ENCODE measurements at places on chromosomes 1 and 21. TPM values are rescaled to one million over a fixed set of nuclear protein-coding genes. Genes with fewer than 3 reads are reported as not detected.

DNA sequence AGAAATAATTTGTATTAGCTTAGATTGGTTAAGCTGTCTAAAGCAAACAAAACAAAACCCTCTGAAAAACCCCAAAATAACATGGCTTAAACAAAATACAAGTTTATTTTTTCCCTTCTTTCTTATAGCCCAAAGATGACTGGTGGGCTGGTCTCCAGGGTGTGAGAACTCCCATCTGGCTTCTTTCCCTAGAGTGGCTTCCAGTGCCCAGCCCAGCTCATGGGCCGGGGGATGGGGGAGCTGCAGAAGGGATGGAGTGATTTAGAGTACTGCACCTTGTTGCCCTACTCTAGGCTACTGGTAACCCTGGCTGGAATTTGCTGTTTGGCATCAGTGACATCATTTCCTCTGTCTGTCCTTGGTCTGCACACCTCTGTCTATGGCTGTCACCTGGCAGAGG is 223.0 kb downstream of the PBX1 start:
- no peak for DNase-seq

DNA sequence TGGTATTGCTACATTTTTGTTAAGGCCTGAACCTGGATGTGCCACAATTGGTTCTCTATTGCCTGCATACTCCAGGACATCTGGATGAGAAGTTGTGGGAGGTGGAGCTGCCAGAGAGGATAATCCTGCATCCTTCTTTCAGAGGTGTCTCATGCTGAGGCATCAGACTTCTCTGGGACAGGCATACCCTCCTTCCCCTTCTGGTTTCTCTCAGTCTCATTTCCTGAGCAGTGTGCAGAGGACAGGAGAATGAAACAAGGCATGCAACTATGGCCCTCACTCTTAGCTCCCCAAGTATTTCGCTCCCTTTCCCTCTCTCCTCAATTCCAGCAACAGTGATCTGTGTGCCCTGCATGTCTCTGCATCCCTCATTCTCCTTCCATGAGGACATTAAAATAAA is 7.6 kb upstream of the RGSL1 start:
- no peak for DNase-seq

- DNase-seq = no peak
Measured at GRCh38 chr1:197029749-197030148, 37.3 kb downstream of the F13B start.

GRCh38 chr1:51284487-51284954 is 45.8 kb downstream of the TTC39A start:
- DNase-seq = peak; percentile 90

GRCh38 chr1:107940017-107940577 is 24.9 kb downstream of the VAV3 start:
- DNase-seq = no peak

- no peak for DNase-seq
Measured at GRCh38 chr1:18481921-18482701, 1.4 kb downstream of the KLHDC7A start.

DNA sequence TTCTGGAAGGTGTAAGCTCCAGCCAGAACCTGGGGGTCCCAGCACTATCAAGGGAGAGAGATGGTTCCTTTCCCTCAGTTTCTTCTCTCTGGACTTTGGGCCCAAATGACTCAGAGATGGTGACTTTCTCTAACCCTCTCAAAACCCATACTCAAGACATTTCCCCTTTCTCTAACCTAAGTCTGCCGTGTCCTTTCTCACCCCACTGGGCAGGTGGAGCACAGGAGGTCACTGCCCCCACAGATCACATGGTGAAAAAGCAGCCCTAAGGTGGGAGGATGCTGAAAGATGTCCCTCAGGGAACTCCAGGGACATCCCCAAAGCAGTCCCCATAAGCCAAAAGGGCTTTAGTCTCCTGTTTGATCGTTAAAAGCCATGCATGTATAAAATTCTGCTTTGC is 173.7 kb downstream of the HIVEP3 start:
- no peak for DNase-seq

- no peak for DNase-seq
Measured at GRCh38 chr1:223189903-223190724, 47.1 kb upstream of the TLR5 start.

RGS5 gene
- 1.6 TPM for total RNA-seq

C1orf167 gene
- not detected for total RNA-seq

- DNase-seq = no peak
Measured at GRCh38 chr1:188476606-188477005, 1647.9 kb downstream of the PLA2G4A start.

GTF2B gene
- total RNA-seq = 32.7 TPM

GRCh38 chr21:32367158-32367557 is 25.7 kb downstream of the URB1 start:
- DNase-seq = no peak

DNA sequence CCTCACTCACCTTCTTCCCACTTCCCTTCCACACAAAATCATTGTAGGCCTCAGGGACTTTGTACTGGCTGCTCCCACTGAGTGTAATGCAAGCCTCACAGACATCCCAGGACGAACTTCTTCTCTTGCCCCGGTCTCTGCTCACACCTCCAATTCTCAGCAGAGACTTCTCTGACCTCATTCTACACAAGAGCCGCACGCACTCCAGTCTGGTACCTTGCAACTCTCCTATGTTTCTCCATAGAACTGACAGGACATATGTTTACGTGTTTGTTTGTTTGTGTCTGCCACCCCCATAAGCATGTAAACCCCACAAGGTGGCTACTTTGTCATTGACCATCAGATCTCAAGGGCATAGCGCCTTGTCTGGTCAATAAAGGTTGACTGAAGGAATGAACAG is 350.8 kb downstream of the AJAP1 start:
- no peak for DNase-seq

SLC35F3 gene
- total RNA-seq = under 0.01 TPM

GRCh38 chr21:33208534-33208933 is 21.2 kb upstream of the IFNAR2 start:
- no peak for DNase-seq

RHD gene
- total RNA-seq = 0.34 TPM

- no peak for DNase-seq
Measured at GRCh38 chr1:188386666-188387065, 1557.9 kb downstream of the PLA2G4A start.

DNA sequence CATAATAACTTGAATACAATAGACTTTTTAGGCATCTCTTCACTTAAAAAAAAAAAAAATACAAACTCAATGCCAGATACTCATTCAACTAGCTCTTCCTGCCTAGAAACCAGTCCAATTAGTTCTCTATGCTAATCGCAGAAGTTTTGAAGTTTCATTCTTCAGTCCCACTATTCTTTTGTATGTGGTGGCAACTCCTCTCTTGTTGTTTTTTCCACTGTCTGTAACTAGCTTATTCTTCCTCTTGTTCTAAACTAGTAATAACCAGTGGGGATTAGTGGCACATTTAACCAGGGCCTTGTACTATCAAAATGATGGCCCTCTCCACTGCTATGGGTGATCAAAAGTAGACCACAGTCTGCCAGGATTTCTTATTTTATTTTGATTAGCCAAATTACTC is 52.5 kb downstream of the SELENOF start:
- DNase-seq = no peak

GRCh38 chr1:190353538-190354101 is 124.0 kb downstream of the BRINP3 start:
- DNase-seq = no peak

DNA sequence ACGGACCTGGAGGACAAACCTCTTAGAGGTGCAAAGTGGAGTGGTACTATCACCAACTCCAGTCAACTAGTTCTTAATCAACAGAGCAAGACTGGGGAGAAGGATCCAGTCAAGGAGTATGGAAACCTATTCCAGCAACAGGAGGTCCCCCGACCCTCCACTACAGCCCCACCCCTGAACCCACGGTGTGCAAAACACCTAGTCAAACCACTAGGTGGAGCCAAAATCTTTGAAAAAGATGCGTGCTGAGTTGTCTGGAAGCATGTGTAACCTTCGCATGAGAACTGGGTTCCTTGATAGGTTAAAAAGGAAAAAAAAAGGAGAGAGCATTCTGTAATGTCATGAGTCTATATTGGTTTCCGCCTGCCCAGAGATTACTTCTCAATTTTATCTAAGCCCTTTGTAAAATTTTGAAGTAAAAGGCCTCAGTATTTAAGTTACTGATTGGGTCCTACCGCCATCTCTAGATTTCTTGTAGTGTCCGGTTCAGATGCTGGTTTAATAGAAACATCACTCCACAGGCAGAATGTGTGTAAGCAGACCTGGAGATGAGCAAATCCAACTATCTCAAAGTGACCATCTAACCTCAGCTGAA is 81.9 kb upstream of the HAO2 start:
- peak; percentile 56 for DNase-seq

DNA sequence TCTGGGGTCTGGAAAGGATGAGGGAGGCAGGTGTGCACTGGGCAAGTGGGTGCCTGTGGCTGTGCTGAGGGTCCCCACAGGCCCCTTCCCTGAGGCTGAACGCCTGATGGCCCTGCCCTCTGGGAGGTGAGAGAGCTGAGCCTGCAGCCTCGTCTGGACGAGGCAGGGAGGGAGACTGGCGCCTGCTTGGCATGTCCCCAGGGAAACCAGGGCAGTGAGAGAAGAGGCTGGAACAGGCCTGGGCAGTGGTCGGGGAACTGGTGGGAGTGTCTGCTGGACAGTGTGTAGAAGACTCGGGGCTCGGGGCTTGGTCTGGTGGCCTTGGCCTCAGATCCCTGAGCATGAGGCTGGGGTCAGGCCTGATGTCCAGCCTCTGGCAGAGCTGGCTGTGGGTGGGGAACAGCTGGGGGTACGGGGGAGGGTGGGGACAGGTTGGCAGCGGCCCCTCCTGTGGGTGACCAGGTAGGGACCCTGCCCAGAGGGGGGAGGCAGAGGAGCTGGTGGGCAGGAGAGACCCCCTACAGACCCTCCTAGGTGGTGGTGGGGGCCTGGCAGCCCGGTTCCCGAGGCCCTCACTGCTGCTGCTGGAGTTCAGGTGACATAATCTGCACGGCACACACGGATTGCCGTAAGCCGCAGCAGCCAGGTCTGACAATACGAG is 30.8 kb upstream of the PLCH2 start:
- DNase-seq = no peak

DNA sequence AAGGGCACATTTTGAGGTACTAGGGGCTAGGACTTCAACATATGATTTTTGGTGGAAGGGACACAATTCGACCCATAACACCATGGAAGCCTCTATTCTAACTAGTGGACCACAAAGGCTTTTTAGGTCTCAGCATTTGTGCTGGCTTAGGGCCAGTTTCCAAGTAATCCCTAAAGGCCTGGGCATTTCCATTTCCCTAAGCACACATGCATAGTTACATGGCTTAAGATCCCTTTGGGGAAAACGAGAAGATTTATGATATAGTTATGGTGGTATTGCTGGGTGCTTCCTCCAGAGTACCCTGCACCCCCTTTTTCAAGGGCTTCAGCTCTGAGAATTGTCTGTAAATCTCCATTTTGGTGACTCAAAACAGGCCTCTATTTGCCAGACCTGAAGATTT is 28.2 kb upstream of the TMEM54 start:
- DNase-seq = no peak

DNA sequence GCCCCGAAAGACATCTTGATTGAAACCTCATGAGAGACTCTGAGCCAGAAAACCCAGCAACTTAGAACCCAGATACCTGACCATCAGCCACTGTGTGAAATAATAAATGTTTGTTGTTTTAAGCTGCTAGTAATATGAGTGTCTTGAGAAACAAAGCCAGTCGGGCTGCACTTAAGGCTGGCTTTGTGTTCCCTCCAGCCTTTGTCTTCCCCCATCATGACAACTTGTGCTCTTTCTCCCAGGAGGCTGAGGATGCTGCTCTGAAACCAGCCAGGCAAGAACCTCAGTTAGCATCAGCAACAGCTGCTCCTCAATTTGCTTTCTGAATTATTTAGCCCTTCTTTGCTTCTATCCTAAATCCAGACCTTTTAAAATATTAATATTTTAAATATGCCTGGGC is 78.2 kb downstream of the SLC16A1 start:
- DNase-seq = no peak

- peak; percentile 69 for DNase-seq
Measured at GRCh38 chr1:70685300-70686286, 274.5 kb downstream of the CTH start.

GRCh38 chr1:209756615-209757445 is 977 bp downstream of the TRAF3IP3 start:
- peak; percentile 18 for DNase-seq

NR1I3 gene
- not detected for total RNA-seq

- DNase-seq = no peak
Measured at GRCh38 chr1:166671627-166672026, 167.6 kb upstream of the POGK start.

- DNase-seq = peak; percentile 9
Measured at GRCh38 chr1:87061742-87062156, 147.3 kb downstream of the HS2ST1 start.

DNA sequence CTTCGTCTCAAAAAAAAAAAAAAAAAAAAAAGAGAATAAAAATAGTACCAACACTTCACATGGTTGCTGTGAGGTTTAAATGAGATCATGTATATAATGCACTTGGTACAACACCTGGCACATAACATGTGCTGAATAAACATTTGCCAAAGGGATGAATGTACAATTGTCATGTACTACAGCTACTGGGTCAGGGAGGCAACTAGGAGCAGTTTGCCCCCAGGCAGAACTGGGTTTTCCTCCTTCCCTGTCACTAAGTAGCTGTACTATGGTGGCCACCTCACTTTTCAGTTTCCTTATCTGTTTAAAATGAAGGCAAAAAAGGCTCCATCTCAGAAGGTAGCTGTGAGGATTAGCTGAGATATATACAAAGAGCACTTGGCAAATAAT is 11.5 kb downstream of the AK2 start:
- no peak for DNase-seq

DNA sequence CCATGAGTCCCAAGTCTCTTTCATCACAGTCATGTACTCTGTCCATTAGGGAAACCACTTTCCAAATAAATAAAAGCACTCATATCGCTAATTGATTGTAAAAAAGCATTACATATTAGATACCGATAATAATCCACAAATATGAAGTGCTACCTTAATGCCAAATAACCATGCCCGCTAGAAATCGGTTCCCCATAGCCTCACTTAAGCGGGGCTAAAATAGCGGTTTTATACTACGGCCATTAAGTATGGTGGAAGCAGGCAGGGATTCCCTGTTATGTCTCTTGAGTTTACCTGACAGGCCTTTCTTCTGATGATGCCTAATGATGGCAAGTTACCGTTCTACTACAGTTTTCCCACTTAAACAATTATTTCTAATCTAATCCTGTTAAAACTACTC is 3.9 kb downstream of the ELK4 start:
- no peak for DNase-seq

PTPRU gene
- total RNA-seq = 2.4 TPM

DNA sequence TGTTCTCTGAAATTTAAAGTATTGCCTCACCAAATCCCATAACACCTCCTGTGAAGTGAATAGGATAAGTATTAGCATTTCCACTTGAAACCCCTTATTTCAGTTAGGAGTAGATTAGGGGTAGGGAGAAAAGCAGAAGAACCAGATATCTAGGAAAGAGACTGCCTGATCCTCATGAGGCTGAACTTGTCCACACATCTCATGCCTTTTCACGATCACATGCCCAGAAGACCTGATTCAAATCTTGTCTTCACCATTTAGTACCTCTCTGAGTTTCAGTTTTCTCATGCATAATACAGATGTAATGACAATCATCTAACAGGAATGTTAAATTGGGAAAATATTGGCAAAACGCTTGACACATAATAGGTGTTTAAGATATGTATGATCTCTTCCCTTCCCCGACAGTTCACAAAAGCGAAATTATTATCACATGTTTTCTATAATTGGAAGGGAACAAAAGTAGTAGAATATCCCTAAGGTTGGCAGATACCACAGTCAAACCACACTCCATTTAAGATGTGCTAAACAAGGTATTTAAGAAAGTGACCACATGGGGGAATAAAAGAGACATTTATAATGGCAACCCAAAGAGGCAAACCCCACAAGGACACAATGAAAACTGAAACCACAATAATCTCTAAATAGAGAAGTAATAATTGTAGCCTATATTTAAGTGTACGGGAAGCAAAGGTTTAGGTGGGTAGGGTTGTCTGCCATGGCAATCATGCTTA is 25.2 kb downstream of the GFI1 start:
- no peak for DNase-seq

Data from dermis blood vessel endothelial cell (primary cell).